ENCODE measurements at places on chromosomes 7 and 10.

DNA sequence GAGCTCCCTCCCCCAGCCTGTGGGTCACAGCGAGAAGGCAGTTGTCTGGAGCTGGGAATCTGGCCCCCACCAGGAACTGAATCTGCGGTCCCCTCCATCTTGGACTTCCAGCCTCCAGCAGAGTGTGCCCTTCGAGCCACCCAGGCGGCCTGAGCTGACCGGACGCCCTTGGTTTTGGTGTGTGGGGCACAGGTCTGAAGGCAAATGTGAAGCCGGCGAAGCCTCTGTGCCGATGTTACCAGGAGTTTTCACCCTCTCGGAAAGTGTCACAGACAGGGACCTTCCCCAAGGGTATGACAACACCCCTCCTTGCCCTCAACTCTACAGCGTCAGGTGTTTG, 109.1 kb downstream of the DNAJB6 start:
- DNase-seq = peak; percentile 56

DNA sequence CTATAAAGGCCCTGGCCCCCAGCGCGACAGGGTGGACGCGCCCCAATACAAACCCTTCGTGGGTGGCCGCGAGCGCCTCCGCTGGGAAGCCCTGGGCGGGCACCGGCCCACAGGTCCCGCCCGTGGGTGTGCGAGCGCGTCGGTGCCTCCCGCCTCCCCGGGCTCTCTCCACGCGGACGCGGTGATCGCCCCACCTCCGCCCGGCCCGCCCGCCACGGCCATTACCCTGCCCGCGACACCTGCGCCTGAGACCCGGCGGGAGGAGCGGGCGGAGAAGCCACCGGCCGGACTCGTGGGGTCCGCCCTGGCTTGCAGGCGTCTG, 81.2 kb downstream of the PAX2 start:
- DNase-seq = peak; percentile 64

- no peak for DNase-seq
Measured at GRCh38 chr7:111486472-111487142, 75.7 kb downstream of the IMMP2L start.

- DNase-seq = no peak
Measured at GRCh38 chr7:66146701-66147100, 32.1 kb downstream of the CRCP start.

DNA sequence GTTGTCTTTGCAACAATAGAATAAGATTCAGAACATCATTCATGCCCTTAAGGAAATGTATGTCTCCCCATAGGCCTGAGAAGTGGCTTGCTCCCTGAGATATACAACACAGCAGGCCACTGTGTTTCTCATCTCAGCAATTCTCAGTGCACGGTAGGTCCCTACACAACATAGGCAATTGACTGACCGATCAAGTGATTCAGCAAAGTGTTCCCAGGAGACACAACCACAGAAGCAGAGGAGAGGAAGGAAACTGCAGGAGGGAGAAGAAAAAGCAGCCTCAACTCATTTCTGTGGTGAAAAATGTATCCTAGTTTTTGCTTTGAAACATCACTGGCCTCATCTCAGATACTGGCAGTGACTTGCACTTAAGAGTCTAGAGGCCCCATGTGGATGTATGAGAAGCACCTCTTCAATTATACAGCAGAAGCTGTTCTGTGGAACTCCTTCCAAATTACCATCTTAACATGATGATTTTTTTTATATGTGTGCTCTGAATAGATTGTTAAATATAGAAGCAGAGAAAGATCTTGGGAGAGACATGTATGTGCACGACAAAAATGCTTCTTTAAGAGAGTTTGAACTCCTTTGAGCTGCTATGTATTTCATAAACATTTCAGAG, 306.8 kb downstream of the XPNPEP1 start:
- no peak for DNase-seq

GRCh38 chr7:150830937-150831336, 21.4 kb upstream of the AOC1 start:
- no peak for DNase-seq

- DNase-seq = no peak
Measured at GRCh38 chr10:25441270-25441669, 266.5 kb downstream of the GPR158 start.

- DNase-seq = no peak
Measured at GRCh38 chr7:155000795-155001194, 2.1 kb downstream of the PAXIP1 start.

DNA sequence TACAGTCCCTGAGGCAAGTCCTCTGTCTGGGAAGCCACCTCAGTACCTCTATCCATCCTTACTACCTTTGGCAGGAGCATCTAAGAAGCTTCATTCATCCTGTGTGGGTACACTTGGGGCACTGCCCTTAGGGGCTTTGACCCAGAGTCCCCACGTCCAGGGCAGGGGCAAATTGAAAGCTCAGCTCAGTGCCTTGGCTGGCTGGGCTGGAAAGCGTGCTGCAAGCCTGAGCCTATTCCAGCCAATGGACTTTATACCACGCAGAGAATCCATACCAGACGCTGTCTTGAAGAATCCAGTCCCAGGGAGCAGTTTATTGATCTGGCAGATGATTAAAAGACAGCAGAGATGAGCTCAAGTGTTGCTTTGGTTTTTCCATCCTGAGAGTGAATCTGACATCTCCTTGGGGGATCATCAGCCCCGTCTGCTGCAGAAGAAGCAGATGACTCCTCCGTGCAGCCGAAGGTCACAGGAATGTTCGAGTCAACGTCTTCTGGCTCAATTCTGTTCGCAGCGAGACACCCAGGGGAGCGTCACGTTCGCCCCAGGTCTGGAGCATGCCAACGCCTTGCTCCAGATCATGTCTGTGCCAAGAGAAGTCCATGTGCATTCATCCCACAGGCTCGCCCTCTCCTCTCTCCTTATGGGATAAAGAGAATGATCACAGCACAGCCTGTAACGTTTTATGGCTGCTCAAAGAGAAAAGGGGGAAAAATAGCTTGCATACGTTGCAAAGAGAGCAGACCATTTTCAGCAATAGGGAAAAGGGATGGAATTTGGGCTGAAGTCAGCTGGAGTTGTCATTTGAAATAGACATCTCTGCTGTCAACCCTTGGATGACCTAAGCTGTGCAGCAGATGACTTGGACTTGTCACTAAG, 35.8 kb upstream of the LYZL1 start:
- DNase-seq = no peak

DNA sequence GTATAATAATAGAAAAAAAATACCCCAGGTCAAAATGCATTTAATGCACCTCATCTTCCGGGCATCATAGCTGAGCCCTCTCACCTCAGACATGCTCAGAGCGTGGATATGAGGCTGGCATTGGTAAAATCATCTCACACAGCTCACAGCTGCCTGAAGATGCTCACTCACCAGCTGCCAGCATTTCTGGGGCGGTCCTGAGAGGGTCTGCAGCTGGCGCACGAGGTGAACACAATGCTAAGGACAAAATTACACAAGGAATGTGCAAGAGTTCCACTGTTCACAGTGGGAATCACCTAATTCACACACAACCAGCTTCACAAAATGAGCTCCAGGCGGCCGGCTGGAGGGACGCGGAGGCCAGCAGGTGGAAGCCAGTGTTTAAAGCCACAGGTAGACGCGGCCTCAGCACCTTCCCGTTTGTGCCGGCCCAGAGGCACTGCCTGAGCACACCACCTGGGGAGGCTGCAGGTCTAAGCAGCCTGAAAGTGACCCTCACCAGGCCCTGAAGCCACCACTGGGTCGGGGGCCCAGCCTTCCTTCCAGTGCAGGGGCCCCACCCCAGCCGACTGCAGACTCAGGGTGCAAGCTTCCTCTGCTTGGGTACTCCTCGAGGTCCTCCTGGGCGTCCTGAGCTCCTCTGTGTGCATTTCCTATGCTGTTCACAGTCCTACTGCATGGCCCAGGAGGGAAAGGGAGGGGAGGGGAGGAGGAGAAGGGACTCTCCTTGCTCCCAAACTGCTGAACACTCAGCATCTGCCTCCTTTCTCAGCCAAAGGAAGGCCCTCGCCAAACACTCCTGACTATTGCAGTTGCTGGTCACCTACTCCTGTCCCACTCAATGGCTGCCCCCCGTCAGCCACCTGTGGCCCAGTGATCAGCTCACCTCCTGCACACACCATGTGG, 61.2 kb upstream of the FAM20C start:
- no peak for DNase-seq

- no peak for DNase-seq
Measured at GRCh38 chr7:5350600-5351385, 68.0 kb downstream of the SLC29A4 start.

- DNase-seq = no peak
Measured at GRCh38 chr10:2942938-2943337, 124.4 kb upstream of the PFKP start.

GRCh38 chr7:28169230-28169629, 11.4 kb downstream of the JAZF1 start:
- no peak for DNase-seq

DNA sequence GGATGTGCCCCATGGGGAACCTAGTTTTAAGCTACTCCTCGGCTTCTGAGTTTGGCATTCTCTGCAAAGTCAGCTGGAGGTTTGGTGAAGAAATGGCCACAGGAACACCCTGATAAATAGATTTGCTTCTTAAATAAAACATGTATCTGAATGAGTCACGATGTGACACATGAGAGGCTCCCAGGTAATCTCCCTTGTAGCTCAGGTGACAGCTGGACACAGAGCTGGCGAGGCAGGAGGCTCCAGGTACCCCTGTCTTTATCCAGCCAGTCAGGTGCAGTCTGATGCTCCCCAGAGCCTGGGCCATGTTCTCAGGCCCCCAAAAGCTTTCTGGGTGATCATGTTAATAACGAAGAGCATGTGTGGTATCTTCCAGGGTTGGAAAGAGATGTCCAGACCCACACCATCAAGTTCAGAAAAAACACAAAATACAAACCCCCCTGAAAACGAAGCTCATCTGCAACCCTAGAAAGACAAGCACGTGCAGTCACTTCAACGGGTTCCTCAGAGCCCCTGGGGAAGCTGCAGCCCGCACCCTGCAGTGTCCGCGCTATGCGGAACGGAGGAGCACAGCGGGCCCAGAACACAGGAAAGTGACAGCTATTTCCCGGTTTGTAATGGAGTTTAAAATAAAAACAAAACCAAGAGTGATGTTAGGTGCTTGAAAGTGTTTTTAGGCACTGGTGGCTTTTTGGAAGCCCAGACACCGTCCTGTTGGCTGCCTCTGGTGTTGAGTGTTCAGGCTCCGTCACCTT, 69.4 kb downstream of the ZRANB1 start:
- no peak for DNase-seq

DNA sequence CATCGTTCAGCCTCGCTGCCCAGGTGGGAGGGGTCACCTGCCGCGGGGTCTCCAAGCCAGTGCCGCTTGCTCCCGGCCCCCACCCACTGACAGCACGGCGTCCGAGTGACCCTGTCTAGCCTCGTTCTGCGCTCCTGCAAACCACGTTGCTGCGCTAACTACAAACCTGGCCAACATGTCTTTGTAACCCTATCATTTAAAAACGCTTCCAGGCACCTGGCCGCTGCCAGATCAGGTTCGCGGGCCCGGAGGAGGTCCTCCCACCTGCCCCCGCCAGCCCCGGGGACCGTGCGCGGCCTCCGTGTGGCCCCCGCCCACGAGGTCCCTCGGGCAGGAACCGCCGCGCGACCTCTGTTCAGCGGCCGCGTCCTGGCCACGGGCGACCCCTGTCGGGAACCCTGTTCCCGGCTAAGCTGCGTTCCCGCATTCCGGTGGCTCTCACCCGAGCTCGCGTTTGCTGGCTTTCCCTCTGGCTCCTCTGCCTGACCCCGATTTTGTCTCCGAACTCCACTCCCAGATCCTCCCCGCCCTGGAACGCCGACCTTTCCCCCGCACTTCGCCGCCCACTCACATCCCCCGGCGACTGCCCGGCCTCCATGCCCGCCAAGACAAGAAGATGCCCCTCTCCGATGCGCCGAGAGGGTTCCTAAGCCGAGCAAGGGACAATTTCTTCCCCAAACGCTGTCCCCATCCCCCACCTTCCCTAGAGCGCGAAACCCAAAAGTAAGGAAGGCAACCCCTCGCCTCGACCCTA, 2.4 kb downstream of the SFMBT2 start:
- DNase-seq = peak; percentile 82

- no peak for DNase-seq
Measured at GRCh38 chr10:57689596-57690297, 577.9 kb downstream of the IPMK start.

DNA sequence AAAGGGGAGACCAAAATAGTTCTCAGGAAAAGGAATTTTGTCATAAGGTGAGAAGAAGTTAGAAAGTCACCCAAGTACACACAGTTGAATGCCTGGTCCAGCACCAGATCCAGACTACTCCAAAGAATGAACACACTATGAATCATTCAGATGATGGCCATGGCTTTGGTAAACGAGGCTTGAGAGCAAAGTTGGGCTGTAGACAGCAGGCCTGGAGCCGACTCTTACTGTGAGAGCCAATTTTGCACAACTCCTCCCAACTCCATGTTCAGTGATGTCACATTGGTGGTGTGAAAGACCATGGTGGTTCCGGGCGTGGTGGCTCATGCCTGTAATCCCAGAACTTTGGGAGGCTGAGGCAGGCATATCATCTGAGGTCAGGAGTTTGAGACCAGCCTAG, 131.6 kb downstream of the PKD1L1 start:
- no peak for DNase-seq

GRCh38 chr7:107164092-107164491, 4.7 kb upstream of the HBP1 start:
- no peak for DNase-seq

DNA sequence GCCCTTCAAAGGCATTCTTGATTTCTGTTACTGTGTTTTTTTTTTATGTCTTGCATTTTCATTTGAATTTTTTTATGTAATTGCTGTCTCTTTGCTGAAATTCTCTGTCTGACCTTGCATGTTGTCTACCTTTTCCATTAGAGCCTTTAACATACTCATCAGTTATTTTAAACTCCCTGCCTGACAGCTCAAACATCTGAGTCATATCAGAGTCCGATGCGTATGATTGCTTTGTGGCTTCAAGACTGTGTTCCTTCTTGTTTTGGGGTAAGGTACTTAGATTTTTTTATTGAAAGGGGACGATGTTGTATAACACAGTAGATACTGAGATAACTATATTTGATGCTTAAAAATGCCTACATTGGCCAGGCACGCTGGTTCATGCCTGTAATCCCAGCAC, 9.7 kb upstream of the TARP start:
- no peak for DNase-seq

DNA sequence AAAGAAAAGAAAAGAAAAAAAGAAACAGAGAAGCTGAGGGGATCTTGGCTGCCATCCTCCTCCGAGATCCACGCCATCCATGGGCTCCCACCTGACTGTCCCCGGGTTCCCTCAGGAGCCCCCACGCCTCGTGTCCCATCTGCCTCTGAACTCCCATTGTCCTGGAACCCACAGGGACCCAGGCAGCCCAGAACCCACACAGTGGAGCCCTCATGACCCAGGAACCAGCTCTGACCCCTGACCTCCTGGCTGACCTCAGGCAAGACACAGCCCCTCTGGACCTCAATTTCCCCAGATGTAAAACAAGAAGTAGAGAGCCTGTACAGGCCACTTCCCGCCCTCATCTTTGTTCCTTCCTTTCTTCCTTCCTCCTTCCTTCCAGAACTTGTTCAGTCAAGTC, 40.4 kb downstream of the RASGEF1A start:
- DNase-seq = peak; percentile 50

GRCh38 chr10:79301754-79302530, 45.3 kb upstream of the PPIF start:
- no peak for DNase-seq

GRCh38 chr7:134947329-134947728, 39.0 kb upstream of the AGBL3 start:
- no peak for DNase-seq

- DNase-seq = no peak
Measured at GRCh38 chr7:159197066-159197975, 52.7 kb upstream of the VIPR2 start.
